ENCODE measurements at places on chromosomes 11 and 22.

DNA sequence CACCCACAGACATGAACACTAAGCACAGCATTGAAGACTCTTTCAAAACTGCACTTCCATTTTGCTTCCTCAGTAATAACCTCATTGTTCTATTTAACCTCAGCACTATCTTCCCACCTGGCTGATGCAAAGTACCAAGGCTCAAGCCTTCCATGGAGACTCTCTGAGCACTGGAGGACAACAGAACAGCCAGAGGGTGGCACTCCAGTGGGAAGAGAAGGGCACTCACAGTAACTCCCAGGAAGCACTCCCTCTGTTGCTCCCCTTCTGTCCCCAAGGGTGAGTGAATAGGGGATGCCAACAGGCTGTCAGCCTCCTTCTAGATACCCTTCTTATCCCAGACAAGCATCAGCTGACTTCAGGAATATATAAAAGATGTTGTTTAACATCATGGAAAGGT lies 3.5 kb downstream of the ME3 start:
- DNase-seq, result no peak

DNA sequence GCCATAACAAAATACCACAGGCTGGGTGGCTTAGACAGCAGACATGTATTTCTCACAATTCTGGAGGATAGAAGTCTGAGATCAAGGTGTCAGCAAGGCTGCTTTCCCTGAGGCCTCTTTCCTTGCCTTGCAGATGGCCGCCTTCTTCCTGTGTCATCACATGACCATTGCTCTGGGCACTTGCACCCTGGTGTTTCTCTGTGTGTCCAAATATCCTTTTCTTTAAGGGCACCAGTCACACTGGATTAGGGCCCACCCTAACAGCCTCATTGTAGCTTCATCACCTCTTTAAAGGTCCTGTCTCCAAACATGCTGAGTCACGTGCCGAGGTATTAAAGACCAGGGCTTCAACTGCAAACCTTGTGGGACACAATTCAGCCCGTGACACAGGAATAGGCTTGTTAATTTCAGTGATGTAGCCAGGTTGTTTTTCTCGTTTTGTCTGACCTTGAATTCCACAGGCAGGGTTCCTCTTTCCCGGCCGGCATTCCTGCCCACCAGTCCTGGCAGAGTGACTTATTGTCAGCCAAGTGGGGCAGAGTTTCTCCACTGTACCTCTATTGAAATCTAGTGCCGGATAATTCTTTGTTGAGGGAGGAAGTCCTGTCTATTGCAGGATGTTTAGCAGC lies 100.1 kb downstream of the KCNQ1OT1 start:
- no peak for DNase-seq

- DNase-seq, result no peak
Observed at GRCh38 chr22:27541836-27542235, 259.7 kb downstream of the MN1 start.

DNA sequence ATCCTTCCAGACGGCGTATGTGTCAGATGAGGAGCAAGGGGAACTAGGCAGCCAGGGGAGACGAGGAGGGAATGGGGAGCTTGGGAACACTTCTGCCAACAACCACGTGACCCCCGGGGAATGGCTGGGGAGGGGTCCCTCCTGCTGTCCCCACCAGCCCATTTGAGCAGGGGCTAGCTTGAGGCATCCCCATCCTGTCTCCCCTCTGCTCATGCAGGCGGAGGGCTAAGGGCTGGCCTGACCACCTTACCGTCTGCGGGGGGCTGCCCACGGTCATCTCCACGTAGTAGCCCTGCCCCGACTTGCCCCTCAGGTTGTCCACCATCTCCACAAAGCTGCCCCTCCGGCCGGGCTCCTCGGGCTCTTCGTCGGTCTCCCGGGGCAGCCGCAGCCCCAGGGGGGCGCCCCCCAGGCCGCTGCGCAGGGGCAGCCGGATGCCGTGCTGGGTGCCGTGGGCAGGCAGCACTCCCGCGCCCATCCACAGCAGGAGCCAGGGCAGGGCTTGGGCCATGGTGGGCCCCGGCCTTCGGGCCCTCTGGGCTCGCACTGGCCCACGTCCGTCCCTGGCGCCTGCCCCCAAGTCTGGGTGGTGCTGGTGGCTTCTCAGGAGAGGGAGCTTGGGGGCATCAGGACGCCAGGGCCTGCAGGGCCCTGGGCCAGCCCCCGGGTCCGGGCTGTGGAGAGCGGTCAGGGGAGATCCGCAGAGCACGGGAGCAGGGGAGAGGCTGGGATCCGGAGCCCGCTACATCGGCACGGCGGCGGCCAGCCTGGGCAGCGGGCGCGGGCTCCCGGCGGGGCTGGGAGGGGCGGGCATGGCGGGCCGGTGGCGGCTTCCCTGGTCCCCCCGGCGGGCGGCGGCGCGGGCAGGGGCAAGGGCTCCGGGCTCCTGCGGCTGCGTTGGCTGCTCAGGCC lies 515 bp downstream of the BACE1 start:
- no peak for DNase-seq

- DNase-seq, result no peak
Observed at GRCh38 chr11:67062526-67063373, 6.1 kb downstream of the RHOD start.

GRCh38 chr11:12380565-12381325 lies 3.4 kb downstream of the PARVA start:
- DNase-seq, result no peak

DNA sequence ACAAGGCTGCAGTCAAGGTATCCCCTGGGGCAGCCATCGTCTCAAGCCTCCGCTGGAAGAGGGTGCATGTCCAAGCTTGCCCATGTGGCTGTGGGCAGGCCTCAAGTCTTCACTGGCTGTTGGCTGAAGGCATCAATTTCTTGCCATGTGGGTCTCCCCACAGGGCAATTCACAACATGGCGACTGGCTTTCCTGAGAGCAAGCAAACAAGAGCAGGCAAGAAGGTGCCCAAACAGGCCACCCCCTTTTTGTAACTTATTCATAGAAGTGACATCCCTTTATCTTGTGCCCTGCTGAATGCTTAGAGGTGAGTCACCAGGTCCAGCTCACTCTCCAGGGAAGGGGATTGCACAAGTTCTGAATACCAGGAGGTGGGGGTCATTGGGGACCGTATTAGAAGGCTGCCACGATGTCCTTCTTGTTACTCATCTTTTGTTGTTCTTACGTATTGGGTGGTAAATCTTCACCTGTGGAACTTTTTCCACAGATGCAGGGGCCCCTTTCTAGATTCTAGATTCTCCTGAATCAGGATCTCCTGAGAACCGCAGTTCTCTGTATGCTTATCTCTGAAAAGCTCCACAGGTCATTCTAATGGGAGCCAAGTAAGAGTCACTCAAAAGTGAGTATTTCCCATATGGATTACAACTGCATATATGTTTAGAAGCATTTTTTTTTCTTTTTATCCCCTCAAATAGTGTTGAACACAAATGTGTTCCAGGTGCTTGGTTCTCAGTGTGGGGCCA lies 44.2 kb upstream of the MICAL2 start:
- DNase-seq, result no peak

DNA sequence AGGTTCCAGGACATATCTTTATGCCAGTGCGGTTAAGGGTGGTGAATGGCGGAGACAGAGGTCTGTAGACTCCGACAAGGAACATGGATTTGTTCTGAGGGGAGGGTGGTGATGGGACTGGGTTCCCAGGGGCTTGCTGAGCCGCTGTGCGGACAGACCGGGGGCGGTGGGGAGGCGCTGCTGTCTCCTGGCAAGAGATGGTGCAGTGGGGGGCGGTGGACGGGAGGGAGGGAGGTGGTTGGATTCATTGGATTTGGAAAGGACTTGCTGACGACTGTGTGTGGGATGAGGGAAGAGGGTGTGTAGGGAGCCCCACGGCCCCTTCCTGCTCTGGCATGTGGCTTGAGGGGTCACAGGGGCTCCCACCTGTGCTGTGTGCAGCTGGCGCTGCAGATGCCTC lies 43.2 kb downstream of the FLRT1 start:
- DNase-seq, result no peak

DNA sequence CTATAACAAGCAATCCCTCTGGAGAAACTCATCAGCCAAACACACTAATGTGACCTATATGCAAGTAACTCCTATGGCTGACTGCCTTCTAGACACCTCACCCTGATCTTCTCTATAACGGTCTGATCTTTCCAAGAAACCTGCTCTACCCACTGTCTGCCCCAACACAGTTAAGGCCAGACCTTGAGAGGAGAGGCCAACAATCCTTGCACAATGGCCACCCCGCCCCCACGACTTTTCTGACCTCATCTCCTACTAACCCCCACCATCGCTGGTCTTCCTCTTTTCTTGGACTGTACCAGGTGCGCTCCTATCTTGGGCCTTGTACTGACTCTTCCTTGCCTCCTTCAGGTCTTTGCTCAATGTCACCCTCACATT lies 12.5 kb downstream of the HIRA start:
- DNase-seq, result no peak

DNA sequence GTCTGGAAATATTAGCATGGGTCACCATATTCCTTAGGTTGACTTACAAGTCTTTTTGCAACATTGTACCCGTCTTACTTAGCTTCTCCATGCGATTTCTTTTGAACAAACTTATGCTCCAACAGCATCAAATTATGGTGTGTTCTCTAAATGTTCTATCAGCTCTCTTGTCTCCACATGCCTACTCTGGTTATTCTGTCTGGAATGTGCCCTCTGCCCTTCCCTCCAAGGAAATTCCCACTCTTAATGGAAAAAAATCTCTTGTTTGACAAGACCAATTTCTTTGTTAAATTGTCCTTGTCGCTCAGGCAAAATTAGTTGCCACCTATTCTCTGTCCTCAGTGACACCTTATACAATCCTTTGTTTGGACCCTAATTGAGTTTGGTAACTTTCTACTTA lies 522.8 kb upstream of the LUZP2 start:
- DNase-seq, result no peak

DNA sequence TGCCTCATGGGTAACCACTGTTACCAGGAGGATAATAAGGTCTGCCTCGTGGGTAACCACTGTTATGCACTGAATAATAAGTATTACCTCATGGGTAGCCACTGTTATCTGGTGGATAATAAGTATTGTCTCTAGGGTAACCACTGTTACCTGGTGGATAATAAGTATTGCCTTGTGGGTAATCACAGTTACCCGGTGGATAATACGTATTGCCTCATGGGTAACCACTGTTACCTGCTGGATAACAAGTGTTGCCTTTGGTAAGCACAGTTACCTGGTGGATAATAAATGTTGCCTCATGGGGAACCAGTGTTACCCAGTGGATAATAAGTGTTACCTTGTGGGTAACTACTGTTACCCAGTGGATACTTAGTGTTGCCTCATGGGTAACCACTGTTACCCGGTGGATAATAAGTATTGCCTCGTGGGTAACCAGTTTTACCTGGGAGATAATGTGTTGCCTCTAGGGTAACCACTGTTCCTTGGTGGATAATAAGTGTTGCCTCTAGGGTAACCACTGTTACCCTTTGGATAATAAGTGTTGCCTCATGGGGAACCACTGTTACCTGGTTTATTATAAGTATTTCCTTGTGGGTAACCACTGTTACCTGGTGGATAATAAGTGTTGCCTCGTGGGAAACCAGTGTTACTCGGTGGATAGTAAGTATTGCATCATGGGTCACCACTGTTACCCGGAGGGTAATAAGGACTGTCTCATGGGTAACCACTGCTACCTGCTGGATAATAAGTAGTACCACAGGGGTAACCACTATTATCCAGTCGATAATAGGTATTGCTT lies 10.6 kb upstream of the NXPE4 start:
- DNase-seq, result no peak

DNA sequence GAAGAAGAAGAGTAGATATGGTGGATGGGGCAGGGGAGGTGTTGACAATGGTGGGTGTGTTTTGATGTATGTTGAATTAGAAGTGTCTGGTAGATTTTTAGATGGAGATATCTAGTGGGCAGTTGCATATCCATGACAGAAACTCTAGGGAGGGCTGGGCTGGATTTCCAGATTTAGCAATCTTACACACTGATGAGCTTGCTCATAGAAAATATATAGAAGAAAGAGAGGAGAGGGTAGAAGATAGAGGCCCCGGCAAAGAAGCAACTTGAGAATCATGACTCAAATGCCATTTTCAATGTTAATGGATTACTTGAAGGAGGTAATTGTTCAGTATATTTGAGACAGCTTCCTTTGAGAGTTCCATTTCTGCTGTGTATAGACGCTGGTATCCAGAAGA lies 8.2 kb downstream of the REXO2 start:
- DNase-seq, result no peak

GRCh38 chr11:36091256-36091811 lies 147.5 kb downstream of the LDLRAD3 start:
- no peak for DNase-seq

GRCh38 chr11:71397331-71397860 lies 50.8 kb downstream of the DHCR7 start:
- DNase-seq, result no peak

GRCh38 chr11:34601609-34602008 lies 19.3 kb upstream of the EHF start:
- DNase-seq, result no peak

GRCh38 chr11:128862908-128863660 lies 4.0 kb downstream of the KCNJ1 start:
- no peak for DNase-seq

GRCh38 chr11:42013656-42014201 lies 554.3 kb upstream of the LRRC4C start:
- no peak for DNase-seq

DNA sequence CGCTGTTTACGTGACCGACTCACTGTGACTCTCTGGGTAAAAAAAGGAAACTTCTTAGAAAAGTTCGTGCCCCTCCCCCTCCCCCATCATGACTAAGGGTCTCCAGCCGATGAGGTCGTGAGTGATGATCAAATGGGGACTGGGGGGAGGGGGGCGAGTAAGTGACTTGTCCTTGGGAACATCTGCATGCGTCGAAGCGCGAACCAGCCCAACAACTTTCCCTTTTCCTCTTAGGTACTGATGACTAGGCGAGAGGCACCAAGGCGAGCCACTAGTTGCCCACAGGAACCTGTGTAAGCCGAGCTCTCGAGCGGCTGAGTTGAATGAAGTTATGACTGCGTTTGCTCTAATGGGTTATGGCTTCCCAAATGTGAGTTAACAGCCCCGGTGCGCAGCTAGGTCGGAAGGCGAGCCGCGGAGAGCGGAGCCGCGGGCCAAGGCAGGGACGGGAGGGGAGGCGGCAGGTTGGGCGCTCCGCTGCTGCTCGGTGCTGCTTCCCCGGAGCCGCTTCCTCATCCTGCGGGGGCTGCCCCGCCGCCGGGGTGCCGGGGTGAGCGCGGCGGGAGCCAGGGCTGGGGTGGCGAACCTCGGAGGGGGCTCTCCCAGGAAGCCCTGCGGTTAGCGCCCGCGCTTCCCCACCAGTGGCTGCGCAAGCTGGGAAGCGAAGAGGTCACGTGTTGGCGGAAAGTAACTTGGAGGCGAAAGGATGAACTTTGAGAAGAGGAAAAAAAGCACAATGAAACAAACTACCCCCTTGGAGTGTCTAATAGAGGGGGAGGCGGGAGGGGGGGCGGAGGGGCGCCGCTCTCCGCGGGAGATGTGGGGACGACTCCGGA lies 22.1 kb upstream of the BDNF start:
- no peak for DNase-seq

GRCh38 chr22:29011240-29012100 lies 50.2 kb downstream of the C22orf31 start:
- DNase-seq, result no peak

DNA sequence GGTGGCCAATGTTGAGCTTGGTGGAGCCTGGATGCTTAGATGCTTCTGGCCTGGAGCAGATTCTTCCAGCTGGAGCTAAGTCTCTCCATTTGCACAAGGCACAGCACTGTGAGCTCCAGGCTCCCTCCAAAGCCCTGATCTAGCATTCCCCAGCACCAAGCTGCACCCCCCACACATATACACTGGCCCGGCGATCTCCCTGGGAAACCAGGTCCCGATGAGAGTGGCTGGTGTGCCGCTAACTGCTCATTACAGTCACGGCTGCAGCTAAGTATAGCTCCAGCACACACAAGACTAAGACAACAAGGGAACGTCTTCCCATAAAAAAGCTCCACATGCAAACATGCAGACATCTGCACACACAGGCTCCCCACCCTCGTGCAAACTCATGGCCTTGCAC lies 17.6 kb downstream of the KCNC1 start:
- no peak for DNase-seq

All from activated CD4-positive, alpha-beta T cell treated with anti-CD3 and anti-CD28 coated beads, Interleukin-2, amount 50 U/mL, for 4 hours (primary cell).